ENCODE measurements at places on chromosomes 6 and 20.

DNA sequence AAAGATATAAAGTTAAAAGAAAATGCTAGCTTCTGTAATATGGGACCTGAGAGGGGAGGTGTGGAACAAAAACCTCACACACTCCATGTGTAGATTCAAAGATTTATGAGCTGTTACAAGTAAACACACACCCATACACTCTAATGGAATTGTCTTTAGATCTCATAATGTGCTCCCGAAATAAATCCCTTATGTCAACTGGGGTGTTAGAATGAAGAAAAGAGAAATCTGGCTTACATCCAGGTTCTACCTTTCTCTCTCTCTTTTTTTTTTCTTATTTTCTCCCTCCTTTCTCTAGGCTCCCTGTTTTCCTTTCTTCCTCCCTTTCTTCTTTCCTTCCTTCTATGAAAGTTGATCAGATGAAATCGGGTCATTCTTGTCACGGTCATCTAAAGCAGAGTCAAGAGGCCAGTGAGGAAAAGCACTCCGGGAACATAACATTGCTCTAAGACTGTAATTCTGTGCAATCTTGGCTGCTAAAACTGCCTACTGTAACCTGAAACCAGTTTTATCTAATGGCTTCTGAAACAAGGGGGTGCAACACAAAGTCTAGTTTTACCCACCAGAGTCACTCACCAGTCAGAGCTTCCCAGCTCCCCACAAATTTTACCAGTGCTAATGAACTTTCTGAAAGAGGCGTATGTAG, 68.3 kb upstream of the BTBD3 start:
- no peak for DNase-seq

DNA sequence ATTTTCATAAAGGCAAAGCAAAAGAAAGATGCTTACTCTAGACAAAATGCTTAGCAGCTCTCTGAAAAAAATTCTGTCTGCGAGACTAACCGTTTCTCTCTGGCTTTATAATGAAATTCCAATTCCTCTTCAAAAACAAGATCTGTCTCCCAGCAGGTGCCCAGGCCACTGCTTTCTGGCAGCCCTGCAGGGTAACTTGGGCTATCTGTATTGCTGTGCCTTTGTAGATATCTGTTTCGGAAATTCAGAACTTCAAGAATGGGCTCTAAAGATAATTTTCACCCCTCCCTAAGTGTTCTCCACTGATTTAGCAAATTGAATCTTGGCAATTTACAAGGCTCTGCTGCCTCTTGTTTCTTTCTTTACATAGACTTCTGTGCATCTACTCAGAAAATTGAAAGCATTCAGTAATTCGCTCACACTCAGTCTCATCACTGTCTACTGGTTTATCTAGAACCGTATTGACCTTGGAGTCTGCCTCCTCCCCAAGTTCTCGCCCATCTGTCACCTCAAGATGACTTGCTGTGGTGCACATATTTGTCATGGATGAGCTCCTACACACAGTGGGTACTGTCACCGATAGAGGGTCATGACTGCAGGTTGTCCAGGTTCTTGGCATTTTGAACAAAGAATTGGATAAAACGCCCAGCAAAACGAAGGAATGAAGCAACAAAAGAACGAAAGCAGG, 26.4 kb upstream of the FABP7 start:
- DNase-seq: no peak

DNA sequence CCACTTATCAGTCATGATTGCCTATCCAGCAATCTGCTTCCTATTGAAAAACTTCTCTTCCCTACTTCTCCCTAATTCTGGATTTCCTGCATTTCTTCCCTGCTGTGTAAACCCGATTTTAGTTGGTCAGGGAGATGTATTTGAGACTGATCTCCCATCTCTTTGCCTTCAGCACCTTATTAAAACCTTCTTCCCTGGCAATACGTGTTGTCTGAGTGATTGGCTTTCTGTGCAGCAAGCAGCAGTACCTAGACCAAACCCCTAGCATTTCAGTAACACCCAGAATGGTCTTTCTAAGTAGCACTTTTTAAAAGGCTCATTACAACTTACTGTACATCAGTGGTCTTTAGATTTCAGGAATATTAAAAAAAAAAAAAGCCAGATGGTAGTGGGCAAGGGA, 99.1 kb upstream of the PDE10A start:
- DNase-seq: no peak

DNA sequence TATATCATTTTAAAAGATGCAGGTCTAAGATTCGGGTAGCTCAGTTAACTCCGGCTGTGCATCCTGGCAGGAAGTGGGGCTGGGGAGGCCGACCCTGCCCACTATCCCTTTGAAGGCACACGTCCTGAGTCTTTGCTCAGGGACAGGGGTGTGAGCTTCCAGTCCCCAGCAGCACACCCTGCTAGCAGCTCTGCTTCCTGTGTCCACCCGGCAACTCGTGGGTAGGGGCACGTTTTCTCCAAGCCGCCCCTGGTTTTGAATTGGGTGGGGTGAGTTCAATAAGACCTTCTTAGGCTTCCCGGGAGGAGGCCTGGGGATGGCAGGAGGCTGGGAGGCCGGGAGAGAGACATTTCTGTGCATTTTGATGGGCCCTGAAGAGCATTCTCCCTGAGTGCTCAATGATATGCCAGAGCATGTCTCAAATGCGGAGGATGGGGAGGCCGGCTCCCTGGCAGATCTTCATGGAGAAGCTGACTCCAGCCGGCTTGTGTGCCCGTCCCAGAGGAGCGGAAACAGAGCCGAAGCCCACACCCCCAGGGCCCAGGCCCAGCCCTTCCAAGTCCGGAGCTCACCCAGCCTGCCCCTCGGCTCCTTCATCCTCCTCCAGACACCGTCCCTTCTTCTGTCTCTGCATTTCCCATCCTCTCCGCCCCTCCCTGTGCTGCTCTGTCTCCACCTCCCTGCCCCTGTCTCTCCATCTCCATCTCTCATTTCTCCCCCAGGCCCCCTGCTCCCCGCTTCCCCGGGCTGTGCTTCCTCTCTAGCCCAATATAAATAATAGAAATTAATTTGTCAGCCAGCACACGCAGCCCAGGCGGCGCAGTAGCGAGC, 36.3 kb upstream of the ZFAND3 start:
- no peak for DNase-seq

GRCh38 chr6:143394389-143394788, 56.1 kb downstream of the ADAT2 start:
- DNase-seq: no peak

DNA sequence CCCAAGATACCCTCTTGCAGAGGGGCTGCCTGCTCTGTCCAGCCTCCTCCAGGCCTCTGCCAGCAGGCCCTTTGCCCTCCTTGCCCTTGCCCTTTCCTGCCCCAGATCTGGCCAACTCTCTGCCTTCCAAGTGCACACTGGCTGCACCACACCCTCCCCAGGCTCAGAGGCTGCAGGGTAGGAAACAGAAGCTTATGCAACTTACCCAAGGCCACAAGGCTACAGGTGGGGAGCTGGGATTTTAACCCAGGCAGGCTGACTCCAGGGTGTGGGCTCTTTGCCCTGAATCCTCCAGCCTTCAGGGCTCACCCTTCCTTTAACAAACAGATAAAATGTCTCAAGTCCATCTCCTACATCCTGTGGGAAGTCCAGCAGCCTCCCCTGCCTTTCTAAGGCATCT, 14.5 kb upstream of the TRAF3IP2 start:
- DNase-seq: no peak

DNA sequence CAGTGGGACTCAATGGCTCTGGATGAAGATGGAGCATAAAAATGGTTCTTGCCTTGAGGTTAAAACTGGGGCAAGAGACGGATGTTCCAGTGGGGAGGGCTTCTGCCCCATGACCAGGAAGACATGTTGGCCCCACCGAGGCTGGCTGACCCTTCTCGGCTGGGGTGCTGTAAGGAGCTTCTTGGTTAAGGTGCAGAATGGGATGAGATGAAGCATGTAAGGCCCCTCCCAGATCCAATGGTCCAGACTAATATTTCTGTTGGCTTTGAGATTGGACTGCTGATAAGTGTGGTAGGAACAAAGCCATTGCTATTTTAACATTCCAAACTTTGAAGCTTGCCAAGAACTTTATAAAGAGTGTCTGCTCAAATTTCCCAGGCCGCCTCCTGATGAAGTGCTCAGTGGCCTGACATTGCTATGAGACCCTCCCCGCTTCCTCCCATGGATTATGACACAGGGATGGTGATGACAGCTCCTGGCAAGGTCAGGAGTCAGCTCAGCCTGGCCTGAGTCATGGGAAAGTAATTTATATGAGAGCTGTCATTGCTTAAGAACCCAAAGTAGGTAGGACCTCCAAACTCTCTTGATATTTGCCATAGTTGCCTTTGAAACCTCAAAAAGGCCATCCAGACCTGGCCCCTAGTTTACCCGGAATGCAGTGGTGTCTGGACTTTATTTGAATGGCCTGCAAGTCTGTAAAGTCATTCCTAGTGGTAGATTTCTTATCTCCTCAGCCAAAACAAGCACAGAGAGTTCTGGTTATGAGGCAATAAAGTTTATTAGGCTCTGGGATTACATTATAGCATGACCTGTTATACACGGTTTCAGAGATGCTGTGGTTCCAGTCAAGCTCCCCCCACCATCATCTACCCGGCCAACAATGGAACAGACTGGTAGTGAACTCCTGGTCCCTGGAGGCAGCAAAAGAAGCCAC, 55.2 kb downstream of the TGM2 start:
- no peak for DNase-seq

GRCh38 chr6:89596056-89596455, 42.5 kb downstream of the LYRM2 start:
- no peak for DNase-seq

GRCh38 chr20:23583526-23583925, 15.2 kb upstream of the CST9L start:
- no peak for DNase-seq

DNA sequence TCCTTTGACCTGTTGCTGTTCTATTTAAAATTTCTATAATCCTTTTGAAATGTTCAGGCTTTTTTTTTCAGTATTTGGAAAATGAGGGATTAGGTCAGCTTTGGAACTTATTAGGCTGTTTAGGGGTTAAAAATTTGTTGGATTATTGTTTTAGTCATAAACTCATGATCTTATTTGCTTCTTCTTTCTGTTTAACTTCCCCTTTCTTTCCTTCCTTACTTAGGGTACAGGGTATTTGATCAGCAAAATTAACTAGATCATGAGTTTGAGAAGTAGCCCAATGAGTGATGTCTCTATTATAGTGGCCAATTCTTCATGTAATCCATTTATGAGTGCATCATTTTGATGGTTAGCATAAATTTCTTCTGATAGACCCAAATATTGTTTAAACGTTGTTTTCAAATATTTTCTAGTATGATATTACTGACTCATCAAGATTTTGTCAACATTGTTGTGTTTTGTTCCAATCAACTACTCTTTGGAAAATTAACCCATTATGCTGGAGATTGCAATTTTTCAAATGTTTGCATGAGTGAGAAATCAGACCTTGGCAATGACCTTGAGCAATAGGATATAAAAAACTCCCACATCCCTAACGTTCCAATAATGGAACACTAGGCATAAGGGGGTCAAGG, 94.4 kb downstream of the OTOR start:
- DNase-seq: no peak

GRCh38 chr6:28005152-28005890, 48.3 kb downstream of the OR2B6 start:
- no peak for DNase-seq

DNA sequence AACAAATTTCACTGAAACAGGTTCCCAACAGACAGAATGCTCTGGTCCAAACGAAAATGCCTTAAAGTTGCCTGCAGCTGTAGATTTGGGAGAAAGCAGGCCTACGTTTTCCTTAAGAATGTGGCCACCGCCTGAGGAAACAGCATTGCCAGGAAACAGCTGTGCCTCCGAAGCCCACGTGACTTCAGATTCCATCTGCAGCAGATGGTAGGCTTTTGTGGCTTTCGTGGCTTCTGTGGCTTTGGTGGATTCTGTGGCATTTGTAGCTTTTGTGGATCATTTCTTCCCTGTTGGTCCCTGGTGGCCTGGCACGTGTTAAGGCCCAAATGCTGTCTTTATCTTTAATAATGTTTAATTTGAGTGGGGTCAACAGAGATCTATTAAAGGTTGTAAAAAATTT, 222.9 kb downstream of the TTLL2 start:
- no peak for DNase-seq

DNA sequence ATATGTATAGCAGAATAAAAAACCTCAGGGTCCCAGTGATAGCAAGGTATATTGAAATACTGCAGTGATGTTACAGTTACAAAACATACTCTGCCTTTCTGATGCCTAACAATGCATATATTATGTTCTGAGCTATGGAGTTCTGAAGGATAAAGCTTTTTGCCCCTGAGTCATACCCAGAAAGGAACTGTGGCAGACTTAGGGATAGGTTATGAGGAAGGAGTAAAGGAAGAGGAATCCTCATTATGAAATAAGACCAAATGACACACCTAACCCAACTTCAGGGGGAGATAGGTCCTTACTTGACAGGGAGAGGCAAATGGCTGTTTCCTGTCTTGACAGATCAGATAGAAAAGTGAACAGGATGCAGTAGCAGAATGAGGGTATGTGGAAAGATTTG, 940.6 kb upstream of the FLRT3 start:
- DNase-seq: no peak

- DNase-seq: no peak
Observed at GRCh38 chr6:8110117-8110721, 7.9 kb upstream of the EEF1E1 start.

DNA sequence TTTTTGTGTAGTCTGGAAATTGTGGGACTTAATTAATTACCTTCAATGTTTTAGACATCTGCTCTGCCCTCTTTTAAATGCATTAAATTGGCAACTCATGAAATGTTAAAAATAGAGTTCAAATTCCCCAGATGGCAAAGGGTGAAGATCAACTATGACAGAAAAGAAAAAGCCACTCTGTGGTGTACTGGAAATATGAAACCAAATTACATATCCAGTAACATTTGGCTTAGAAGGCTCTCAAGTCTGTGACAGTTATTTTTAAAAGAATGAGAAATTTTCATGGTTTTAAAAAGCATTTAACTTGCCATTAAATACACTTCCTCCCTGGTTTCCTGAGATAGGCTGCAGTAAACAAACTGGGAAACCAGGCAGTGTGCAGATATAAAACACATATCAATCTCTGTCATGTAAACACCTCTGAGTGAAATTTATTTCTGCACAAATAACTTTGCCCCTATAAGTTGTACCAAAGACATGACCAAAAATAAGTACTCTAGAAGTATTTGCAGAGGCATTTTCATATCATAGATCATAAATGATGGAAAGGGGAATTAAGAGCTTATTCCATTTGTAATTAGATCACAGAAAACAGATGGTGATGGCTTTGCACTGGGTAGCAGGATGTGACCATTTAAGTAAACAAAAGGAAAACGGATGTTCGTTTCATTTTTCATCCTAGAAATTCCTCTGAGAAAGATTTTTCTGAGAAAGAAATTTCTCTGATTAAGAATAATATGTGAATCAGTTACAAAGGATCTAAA, 360.1 kb downstream of the SAMD5 start:
- DNase-seq: no peak
